ENCODE measurements at places on chromosomes 16 and 17. TPM values are rescaled to one million over a fixed set of nuclear protein-coding genes. Genes with fewer than 3 reads are reported as not detected.

The TMEM204 gene
- 20.8 TPM for total RNA-seq

The KCNH6 gene
- total RNA-seq, result not detected

DNA sequence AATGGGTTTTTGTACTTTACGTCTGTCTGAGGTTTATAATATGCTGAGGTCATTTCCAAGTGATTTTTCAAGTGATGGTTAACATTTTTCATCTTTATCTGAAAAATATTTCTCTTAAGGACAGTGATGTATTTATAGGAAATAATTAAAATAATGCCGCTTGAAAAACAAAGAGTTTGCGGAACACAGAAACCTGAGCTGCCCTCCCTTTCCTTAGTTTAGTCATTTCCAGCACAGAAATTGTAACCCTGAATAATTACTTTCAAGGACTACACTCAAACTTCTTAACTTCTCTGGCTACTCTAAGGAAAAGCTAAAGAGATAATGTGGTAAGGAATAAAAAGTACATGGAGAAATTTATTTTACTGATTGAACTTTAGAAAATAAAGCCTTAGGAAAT lies 54.6 kb downstream of the MRTFB start:
- no peaks in the 10 kb centered on the region for H3K27me3 ChIP-seq
- H3K36me3 ChIP-seq, result no peaks in the 10 kb centered on the region
- H3K4me3 ChIP-seq, result no peak overlapping the region
- DNase-seq, result no peak
- H3K4me1 ChIP-seq, result no peaks in the 10 kb centered on the region
- no peak overlapping the region for H3K27ac ChIP-seq

GRCh38 chr17:3888343-3889171 lies 4.3 kb downstream of the CAMKK1 start:
- H3K4me1 ChIP-seq, result peaks cover 34% of the 10 kb centered on the region
- DNase-seq, result no peak
- no peak overlapping the region for H3K27ac ChIP-seq

The RUNDC3A gene
- total RNA-seq, result 0.42 TPM

DNA sequence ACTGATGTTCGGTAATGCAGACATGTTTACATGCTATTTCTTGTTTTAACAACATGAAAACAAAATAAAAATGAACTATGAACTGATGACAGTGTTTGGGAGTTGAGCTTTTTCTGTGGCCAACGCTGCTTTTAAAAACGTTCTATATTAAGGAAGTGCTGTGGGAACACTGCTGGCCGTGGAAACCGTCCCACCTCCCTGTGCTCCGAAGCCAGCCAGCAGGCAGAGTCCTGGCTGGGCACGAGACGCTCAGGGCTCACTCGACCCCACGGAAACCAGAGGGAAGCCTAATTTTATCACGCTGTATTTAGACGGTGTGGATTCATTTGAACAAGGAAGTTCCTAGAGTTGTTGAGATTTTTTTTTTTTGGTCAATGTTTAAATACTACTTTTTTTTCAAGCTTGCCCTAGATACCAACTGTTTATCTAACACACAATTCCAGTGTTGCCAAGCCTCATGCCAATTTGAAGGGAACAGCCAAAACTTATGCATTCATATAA lies 25.8 kb downstream of the ADCY9 start:
- DNase-seq, result no peak
- no peaks in the 10 kb centered on the region for H3K36me3 ChIP-seq
- peaks cover 3% of the 10 kb centered on the region for H3K4me1 ChIP-seq
- H3K27ac ChIP-seq, result no peak overlapping the region
- no peak overlapping the region for H3K4me3 ChIP-seq

The C1QTNF1 gene
- total RNA-seq, result not detected

The SLC25A11 gene
- 104 TPM for total RNA-seq

The EVI2A gene
- 30.4 TPM for total RNA-seq

- peak overlapping the region; percentile 93 for H3K4me3 ChIP-seq
- peak overlapping the region; percentile 87 for H3K27ac ChIP-seq
- peak; percentile 95 for DNase-seq
- H3K27me3 ChIP-seq, result no peaks in the 10 kb centered on the region
Observed at GRCh38 chr16:3129137-3130131, 5.4 kb upstream of the ZNF213 start.

The TBC1D3E gene
- not detected for total RNA-seq

DNA sequence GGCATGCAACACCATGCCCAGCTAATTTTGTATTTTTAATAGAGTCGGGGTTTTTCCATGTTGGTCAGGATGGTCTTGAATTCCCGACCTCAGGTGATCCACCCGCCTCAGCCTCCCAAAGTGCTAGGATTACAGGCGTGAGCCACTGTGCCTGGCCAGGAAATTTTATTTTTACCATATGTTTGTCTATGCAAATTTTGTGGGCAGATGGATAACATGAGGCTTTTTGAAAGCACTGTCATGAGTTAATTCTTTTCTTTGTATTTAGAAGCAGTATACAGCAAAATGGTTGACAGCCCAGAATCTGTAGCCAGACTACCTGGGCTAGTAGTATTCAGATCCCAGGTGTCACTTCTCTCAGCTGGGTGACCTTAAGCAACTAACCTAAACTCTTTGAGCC lies 8.5 kb upstream of the KPNB1 start:
- no peak overlapping the region for H3K27ac ChIP-seq
- H3K27me3 ChIP-seq, result no peaks in the 10 kb centered on the region
- peaks cover 8% of the 10 kb centered on the region for H3K4me1 ChIP-seq
- DNase-seq, result no peak
- H3K4me3 ChIP-seq, result no peak overlapping the region

DNA sequence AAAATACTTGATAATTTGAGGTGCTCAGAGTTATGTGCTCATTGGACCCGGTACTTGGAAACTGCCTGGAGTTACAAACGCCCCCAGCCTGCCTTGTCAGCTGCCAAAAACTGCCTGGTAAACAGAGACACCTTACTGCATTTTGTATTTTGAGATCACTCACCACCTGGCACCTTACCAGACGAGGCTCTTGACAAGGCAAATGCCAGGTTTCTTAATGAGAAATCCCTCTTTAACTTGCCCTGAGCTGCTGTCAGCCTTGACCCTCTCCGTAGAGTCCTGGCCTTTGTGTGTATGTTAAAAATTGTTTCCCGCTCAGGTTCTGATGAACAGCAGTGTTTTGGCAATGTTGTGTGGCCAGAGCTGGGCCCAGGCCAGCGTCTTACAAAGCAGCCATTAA lies 28.8 kb downstream of the SYT17 start:
- H3K36me3 ChIP-seq, result no peaks in the 10 kb centered on the region
- no peak for DNase-seq
- H3K4me3 ChIP-seq, result no peak overlapping the region
- H3K4me1 ChIP-seq, result no peaks in the 10 kb centered on the region

The NXN gene
- total RNA-seq, result 0.28 TPM

- no peaks in the 10 kb centered on the region for H3K27me3 ChIP-seq
- no peaks in the 10 kb centered on the region for H3K4me1 ChIP-seq
- H3K36me3 ChIP-seq, result peaks cover 4% of the 10 kb centered on the region
- H3K27ac ChIP-seq, result no peak overlapping the region
- H3K4me3 ChIP-seq, result no peak overlapping the region
Observed at GRCh38 chr17:68334393-68334792, 43.1 kb downstream of the ARSG start.

DNA sequence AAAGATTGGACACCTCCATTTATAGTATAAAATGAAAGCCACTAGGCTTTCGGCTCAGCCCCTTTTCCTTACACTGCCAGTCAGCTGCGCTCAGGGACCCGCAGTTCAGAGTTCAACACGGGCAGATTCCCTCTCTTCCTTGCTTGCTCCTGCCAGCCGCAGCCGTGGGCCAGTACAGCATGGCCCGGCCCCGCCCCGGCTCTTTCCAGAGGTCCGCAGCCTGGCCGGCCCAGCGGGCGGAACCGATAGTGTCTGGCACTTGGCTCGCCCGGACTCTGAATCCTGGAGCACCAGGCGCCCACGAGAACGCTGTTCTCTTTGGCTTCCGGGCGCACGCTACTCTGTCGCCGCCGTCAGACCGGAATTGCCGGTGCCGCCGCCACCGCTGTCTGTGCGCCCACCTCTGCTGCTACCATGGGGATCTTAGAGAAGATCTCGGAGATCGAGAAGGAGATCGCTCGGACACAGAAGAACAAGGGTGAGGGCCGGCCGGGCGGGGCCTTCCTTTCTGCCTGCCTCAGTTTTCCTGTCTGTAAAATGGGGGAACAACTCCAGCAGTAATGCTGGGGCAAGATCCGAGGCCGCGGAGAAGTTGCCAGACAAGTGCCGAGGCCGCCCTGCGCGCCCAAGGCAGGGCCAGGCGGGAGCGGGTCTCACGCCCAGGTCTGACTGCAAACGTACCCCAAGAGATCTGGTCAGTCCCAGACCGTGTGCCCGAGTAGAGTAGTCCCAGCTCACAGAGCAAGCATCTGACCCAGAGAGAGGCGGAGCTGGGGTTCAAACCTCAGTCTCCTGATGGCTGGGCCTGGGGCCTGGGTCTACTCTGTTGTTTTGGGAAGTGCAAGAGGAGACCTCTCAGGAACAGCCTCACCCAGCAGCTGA lies at the start of gene DRG2:
Gene DRG2 (plus strand): TSS at position 339 of the 882 bp plus-strand sequence. CDS start 76 bp downstream, at position 415.
- no peaks in the 10 kb centered on the region for H3K27me3 ChIP-seq
- peak within 1 kb of the TSS; percentile 99 for H3K27ac ChIP-seq
- H3K36me3 ChIP-seq, result peaks cover 12% of the 10 kb centered on the region
- peak; percentile 97 for DNase-seq
- peaks cover 26% of the 10 kb centered on the region for H3K4me1 ChIP-seq

DNA sequence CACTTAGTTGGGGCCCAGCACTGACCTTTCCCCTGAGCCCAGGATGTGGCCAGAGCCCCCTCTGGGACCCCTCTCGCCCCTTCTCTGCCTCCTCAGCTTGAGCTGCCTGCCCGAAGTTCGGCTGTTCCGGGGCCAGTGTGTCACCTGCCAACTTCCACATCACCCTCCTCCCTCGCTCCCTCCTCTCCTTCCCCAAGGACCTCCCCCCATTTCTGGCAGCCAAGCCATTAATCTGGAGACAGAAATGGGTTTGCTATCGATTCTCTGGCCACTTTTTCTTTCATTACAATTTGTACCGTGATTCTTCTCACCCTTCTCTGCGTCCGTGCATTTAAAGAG lies 8.8 kb upstream of the ADAM11 start:
- peaks cover 11% of the 10 kb centered on the region for H3K36me3 ChIP-seq
- H3K4me1 ChIP-seq, result no peaks in the 10 kb centered on the region
- DNase-seq, result no peak
- H3K27me3 ChIP-seq, result no peaks in the 10 kb centered on the region

The PDXDC1 gene
- 55.6 TPM for total RNA-seq

- H3K27me3 ChIP-seq, result no peaks in the 10 kb centered on the region
- H3K36me3 ChIP-seq, result no peaks in the 10 kb centered on the region
- peak; percentile 86 for DNase-seq
- peaks cover 39% of the 10 kb centered on the region for H3K4me1 ChIP-seq
- peak overlapping the region; percentile 92 for H3K27ac ChIP-seq
- peak overlapping the region; percentile 62 for H3K4me3 ChIP-seq
Observed at GRCh38 chr17:78263063-78263735, 31.8 kb downstream of the TMEM235 start.

DNA sequence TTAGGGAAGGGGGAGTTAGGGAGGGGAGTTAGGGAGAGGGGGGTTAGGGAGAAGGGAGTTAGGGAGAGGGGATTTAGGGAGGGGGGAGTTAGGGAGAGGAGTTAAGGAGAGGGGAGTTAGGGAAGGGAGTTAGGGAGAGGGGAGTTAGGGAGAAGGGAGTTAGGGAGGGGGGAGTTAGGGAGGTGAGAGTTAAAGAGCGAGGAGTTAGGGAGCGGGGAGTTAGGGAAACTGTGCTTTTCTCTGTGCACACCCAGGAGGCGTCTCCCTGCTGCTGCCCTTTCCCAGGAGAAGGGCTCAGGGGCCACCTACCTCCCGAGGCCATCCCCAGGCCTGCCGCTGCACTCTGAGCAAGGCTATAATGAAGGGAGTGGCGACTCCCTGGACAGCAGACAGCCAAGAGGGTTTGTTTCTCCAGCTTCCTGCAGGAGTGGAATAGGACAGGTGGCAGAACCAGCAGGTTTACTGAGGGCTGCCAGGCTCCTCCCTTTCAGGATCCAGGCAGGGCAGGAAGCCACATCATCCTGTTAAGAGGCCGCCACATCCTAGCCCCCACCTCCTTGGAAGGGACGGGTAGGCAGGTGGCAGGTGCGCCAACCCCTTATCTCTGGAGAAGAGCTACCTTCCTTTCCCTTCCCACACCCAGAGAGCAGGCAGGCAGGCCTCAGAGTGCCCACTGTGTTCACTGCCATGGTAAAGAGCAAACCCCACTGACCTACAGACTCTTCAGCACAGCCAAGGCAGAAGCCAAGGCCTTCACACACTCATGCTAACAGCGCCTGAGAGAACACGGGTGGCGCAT lies 4.3 kb downstream of the CANT1 start:
- H3K4me1 ChIP-seq, result peaks cover 49% of the 10 kb centered on the region
- DNase-seq, result no peak
- H3K36me3 ChIP-seq, result peaks cover 29% of the 10 kb centered on the region
- peak overlapping the region; percentile 11 for H3K4me3 ChIP-seq

DNA sequence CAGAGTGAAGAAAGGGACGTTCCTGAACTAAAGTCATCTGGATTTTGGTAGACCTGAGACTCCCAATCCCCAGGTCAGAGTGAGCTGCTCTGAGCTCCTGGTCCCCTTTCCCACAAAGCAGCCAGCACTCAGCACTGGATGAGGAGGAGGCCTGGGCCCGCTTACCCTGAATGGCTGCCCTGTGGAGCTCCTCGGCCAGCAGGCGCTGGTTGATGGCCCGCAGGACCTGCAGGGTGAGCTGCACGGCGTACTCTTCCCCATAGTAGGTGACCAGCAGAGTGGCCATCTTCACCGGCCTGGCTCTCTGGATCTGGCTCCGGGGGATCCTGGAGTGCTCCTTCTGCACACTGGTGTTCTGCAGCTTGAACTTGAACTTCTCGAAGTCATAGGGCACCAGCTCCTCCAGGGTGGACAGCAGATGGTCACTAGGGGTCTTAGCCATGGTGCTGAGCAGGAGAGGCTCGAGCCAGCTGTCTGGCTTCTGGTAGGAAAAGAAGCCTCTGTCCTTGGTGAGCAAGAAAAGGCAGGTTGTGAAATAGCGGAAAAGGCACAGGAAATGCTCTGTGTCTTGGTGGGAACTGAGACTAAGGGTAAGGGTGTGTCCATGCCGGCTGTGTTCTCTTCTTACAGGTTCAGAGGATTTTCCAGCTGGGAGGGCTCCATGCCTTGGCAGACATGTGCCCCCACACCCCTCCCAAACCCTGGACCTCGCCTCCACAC lies at the start of gene MEFV:
Gene MEFV (minus strand): TSS at position 488 of the 720 bp plus-strand sequence. CDS start 46 bp downstream, at position 442.
- H3K36me3 ChIP-seq, result no peaks in the 10 kb centered on the region
- H3K27me3 ChIP-seq, result no peaks in the 10 kb centered on the region
- no peaks in the 10 kb centered on the region for H3K4me1 ChIP-seq
- DNase-seq, result no peak

The TBC1D26 gene
- total RNA-seq, result not detected

The BCKDK gene
- total RNA-seq, result 44.9 TPM

- H3K4me3 ChIP-seq, result no peak overlapping the region
- no peak for DNase-seq
- H3K27ac ChIP-seq, result no peak overlapping the region
- no peaks in the 10 kb centered on the region for H3K27me3 ChIP-seq
- peaks cover 6% of the 10 kb centered on the region for H3K4me1 ChIP-seq
Observed at GRCh38 chr16:14329727-14330350, 258.7 kb downstream of the MRTFB start.

The AATK gene
- total RNA-seq, result 0.42 TPM

The CDR2 gene
- total RNA-seq, result 40.9 TPM
